Activated CD4-positive, CD25-positive, alpha-beta regulatory T cell treated with anti-CD3 and anti-CD28 coated beads, Interleukin-2, amount 50 U/mL, for 24 hours (primary cell): ENCODE measurements at places on chromosomes 5 and 9.

DNA sequence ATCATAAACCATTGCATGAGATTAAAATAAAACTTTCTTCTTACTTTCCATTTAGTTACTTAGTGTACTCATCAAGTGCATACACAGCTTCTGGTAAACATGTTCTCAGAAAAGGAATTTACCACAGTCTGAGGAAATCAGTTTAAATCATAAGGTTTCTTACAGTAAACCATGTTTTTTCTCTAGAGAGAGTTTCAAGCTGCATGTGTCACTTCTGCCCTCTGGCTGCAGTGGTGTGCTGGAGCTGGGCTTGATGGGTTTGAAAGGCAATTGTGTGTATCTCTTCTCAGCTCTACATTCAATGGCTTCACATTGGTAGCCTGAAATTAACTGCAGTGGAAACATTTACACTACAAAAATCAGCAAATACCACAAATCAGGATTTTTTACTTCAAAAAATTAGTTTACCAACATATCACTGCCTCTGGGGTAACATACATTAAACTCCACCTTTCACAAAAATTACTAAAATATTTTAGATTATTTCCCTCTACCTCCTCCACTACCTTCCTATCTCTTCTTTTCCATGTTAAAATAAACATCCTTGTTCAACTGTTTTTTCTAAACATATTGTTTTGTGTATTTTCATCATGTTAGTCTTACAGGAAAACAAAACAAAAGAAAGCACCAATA, 414.3 kb downstream of the ANXA1 start:
- ATAC-seq: no peak

GRCh38 chr9:96217294-96217707, 84.7 kb downstream of the HSD17B3 start:
- ATAC-seq: no peak

DNA sequence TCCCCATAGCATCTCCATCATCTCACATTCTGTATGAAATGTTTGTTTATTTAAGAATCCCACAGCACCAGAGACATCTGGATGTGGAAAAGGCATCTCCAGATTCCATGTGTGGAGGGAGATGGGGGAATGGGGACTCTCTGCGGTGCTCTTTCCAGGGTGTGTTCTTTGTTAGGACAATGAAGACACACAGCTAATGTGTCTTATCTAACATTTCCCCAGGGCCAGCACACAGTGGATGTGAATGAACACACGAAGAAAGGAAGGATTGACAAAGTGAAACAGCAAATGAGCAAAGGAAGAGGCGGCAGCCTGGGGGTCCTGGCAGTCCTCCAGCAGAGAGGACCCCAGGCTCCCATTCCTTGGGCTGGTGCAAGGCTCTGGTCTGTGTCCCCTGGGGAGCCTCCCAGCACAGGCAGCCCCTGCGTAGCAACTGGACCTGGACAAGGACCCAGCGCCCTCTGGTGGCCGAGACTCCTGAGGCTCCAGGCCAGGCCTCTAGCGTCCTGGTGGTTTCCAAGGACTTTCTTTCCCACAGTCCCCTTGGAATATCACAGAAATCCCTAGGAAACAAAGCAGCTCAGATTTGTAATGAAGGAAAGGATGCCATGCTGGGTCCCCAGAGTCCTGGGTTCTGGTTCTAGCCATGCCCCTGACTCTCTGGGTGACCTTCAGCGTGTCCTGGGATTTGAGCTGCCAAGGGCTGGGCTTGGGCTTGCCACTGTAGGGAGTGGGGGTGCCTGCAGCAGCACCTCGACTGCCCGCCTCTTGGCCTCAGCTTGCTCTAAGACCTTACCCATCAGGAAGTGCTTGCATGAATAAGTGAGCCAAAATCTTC, 3.5 kb upstream of the PDLIM7 start:
- peak; percentile 43 for ATAC-seq

DNA sequence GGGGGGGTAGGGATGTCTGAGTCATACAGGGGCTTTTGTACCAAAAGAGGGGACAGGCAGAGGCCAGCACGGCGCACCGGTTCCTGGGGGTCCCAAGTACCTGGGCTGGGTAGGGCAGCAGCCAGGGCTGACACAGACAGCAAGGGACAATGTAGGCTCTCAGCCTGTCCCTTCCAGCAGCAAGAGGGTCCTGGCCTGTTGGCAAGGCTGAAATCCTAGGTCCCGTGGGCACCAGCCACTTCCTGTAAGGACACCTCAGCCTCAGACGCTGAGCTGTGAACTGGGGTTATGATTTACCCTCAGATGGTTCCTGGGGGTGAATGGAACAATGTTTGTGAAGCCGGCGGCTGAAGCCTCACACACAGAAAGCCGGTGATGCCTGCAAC, 41.3 kb downstream of the NACC2 start:
- ATAC-seq: no peak

DNA sequence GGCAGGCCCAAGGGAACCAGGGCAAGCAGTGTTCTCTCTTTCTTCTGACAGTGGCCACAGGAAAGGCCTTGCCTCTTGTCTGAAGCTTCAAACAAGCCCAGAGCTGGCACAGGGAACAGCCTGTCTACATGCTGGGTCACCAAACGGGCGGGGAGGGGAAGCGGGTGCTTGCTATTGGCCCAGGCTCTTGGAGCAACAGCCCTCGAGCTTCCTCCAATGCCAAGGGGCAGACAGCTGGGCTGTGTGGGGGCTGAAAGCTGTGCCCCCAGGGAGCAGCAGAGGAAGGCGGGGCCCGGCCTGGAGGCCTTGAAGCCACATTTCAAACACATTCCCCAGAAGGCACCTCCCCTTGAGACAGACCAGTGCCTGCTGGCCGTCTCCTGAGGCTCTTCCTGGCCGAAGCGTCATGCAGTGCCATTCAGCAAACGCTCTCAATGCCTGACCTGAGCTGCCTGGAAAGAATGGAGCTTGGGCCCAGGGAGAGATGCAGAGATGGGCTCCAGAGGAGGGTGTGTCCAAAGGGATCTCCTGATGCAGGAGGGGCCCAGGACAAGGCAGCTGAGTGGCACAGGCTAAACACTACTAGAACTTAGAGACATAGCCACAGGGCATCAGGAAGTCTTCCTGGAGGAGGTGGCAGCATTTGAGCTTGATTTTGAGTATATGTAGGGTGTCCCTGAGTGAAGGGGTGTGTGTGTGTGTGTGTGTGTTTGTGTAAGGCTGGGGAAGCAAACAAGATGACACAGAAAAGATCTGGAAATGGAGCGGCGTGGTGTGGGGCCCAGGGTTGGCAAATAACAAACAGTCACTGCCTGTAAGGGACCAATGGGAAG, 2.5 kb downstream of the FIBCD1 start:
- no peak for ATAC-seq

- ATAC-seq: no peak
Measured at GRCh38 chr5:68067976-68068603, 147.5 kb upstream of the PIK3R1 start.

DNA sequence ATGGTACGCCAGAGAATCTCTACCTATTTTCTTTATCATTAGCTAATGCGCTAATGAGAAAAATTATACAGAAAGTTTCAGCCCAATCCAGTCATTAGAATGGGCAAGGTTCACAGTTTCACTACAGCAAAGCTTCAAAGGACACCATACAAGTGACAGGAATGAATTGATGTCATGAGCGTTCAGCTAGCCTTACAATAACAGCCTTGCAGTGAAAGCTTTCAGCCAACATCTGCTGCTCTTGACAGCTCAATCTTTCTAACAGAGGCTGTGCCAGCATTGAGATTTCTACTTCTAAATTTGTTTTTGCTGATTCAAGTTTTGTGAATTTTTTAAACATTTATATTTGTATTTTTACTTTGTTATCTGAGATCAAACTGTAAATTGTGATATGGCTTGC, 302.4 kb upstream of the FAM174A start:
- ATAC-seq: no peak

- ATAC-seq: peak; percentile 10
Measured at GRCh38 chr5:76337953-76338451, 65.1 kb upstream of the IQGAP2 start.

DNA sequence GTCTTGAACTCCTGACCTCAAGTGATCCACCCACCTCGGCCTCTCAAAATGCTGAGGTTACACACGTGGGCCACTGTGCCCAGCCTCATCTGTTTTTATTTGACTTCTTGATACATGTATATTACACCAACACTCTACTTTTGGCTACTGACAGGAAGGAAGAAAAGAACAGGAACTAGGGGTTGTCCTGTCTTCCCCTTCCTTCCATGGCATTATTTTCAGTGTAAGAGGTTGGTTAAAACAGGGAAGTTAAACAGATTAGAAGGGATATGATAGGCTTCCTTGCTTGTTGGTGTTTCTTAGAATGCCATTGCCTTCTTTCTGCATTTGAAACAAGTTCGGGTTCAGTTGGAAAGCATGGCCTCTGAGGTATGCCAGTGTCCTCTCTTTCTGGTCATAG, 312.8 kb downstream of the NDUFS4 start:
- no peak for ATAC-seq

DNA sequence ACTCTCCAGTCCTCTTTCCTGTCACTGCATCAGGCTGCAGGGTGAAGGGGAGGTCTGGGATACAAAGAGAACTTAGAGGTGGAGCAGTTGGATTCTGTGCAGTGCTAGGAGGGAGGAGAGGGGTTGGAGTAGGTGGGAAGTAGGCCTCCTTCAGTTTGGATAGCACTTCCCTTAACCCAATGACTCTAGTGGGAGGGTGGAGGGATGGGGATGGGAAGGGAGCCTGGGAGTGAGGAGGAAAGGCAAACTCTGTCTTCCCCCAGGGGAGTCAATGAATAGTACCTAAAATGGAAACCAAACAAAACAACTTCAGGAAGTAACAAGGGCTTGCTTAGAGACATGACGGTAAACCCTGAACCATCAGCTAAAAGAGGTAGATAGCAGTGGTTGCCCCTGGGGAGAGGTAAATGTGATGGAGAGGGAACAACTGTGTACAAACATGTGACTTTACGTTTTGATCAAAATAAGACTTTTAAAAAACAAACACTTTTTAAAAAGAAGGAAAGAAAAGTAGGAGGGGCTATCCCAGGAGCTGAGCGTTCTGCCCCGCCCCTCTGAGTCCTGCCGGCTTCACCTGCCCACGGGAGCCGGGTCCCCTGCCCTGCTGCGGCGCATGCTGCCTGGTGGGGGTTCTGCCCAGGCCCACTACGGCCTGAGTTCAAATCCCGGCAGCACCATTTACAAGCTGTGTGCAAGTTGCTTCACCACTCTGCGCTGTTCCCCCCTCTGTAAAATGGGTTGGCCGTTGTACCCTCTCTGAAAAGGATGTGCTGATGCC, 30.9 kb downstream of the GSN start:
- no peak for ATAC-seq

DNA sequence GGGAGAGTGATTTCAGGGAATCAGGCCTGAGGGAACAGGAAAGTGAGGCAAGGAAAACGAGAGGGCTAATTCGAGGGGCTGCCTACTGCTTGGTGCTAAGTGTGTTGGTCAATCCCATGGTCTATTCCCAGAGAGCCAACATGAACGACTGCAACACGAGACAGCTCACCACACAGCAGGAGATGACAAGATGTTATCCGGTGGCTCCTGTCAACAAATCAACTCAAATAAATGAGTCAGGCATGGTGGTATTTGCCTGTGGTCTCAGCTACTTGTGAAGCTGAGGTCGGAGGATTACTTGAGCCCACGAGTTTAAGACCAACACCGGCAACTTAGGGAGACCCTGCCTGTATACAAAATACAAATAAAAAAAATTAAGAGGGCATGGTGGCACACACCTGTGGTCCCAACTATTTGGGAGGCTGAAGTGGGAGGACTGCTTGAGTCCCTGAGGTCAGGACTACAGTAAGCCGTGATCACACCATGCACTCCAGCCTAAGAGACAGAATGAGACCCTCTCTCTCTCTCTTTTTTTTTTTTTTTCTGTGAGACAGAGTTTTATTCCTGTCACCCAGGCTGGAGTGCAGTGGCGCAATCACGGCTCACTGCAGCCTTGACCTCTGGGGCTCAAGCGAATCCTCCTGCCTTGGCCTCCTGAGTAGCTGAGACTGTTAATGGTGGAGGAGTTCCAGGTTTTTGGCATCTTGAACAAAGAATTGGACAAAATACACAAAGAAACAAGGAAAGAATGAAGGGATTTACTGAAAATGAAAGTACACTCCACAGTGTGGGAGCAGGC, 9.0 kb upstream of the FAF2 start:
- no peak for ATAC-seq

GRCh38 chr5:4921929-4922328, 218.2 kb upstream of the ADAMTS16 start:
- ATAC-seq: no peak

GRCh38 chr5:119274030-119274766, 81.6 kb upstream of the TNFAIP8 start:
- ATAC-seq: no peak

DNA sequence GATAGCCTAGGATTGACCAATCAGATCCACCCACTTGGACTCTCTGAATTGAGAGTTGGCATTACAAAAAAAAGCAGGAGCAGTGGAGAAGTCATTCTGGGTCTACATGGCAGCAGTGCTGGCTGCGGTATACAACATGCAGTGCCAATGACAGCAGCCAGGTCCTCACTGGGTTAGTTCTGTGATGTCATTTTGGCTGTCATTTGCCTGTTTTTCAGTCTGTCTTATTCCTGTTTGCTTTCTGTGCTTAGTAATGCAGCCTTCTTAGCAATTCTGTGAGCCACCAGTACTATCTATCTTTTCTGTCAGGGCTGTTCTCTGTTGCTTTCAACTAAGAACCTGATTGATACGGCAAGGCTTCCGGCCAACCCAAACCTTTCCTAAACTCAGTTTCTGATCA, 471.8 kb downstream of the BNC2 start:
- no peak for ATAC-seq

- ATAC-seq: no peak
Measured at GRCh38 chr5:82642313-82642712, 364.2 kb upstream of the RPS23 start.

GRCh38 chr9:109411798-109412352, 86.2 kb downstream of the PTPN3 start:
- ATAC-seq: peak; percentile 49
